C1 segment of cervical spinal cord (tissue), 14 donors: ENCODE measurements at places on chromosomes 2 and 18.

GRCh38 chr2:24930768-24931167 lies 10.7 kb upstream of the ADCY3 start:
- no peak for DNase-seq

GRCh38 chr18:73245345-73245744 lies 377.6 kb upstream of the NETO1 start:
- DNase-seq = no peak

- DNase-seq = no peak
These were observed 153.6 kb downstream of the MTCL1 start for GRCh38 chr18:8858888-8859511.

DNA sequence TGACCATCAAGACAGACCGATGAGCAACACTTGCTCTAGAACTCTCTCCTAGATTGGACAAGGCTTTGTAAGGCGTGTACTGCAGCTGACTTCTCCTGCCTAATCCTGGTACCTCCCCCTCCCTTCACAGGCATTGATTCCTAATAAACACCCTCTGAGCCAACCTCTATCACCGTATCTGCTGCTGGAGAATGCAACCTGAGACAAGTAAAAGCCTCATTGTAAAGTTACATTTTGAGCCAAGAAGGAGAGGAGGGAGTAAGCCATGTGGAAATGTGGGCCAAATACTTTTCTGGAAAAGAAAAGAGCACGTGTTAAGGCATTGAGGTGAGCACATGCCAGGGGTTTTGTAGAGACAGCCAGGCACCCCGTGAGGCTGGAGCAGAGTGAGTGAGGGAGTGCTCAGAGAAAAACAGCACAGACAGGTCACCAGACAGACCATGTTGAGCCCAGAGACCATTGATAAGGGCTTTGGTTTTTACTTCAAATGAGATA lies 2.6 kb upstream of the WDFY1 start:
- DNase-seq = no peak

- DNase-seq = no peak
These were observed 264.0 kb downstream of the SUCLG1 start for GRCh38 chr2:84194949-84195644.

DNA sequence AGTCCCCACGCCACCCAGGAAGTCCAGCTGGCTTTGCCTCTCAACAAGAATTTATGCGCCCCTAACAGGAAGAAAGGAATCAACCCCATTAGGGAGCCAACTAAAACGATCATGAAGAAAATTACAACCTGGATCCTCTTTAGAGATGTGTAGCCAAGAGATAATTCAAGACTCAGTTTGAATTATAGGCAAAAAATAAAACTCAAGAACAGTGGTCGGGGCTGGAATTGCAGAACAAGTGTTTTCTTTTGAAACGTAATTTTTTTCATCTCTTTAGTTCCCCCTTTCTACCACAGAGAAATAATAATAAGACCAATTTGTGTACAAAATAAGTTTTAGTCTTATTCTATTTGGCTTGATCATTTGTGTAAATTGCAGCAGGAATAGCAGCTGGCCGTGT lies 22.4 kb downstream of the PDCD1 start:
- no peak for DNase-seq

DNA sequence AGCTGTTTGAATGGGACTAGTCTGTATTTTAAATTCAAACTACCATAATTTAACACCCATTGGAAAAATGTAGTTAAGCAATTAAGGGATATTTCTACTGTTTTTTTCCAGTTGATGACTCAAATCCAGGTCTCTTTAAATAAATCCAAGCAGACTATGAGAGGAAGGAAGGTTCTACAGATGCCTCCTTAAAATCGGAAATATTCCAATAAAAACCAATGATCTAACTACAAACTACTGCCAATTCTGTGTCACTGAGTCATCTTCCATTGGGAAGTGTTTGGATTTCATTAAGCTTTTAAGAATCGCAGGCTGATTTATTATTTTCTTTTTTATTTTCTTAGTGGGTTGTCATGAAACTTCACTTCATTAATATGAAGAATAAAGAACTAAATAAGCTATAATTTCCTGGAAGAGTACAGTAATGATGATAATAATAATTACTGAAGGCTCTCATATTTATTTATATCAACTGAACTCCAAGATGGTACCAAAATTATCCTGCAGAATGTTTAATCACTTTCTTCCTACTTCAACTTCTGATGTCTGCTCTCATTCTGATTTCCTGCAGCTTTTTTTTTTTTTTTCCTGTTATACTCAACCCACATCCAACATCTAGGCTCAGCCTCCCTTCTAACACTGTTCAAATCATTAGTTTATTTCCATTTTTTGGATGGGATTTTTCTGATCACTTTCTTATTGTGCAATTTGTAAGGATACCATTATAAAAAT lies 166.3 kb upstream of the FN1 start:
- DNase-seq = no peak

GRCh38 chr18:69574401-69574800 lies 173.7 kb downstream of the DOK6 start:
- no peak for DNase-seq

DNA sequence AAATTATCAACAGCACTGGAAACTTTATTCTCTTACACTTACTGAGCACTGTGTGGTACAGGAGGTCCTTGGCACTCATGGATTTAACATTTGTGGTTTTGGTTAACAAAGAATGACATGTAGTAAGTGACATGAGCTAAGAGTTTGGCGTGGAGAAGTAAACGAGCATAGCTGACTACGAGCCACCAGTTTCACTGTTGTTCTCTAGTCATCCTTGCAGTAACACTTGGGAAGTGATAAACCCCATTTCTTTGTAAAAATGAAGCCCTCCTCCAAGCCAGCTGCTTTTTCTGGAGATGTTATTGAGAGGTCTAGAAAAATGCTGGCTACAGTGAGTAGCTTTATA lies 32.7 kb downstream of the QPCT start:
- DNase-seq = no peak

GRCh38 chr2:190836767-190837166 lies 43.9 kb upstream of the GLS start:
- no peak for DNase-seq

DNA sequence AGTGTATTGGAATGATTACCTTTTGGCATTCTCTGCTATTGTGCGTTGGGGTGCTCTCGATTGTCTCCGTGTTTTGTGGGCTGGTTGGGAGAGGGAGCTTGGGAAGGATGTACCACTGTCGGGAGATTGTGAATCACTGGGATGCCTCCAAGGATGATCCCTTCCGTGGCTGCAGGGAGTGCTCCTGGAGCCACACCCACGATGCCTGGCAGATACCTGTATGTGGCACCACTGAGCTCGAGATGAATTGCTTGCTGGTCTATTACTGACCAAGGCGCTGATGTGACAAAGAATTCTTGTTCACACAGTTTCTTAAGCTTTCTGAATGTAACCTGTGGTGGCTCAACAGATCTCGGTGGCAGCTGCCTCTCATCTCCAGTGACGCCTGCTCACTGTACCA lies 159.7 kb upstream of the LHCGR start:
- DNase-seq = no peak

- DNase-seq = no peak
These were observed 15.9 kb upstream of the C1QL2 start for GRCh38 chr2:119174216-119174992.

DNA sequence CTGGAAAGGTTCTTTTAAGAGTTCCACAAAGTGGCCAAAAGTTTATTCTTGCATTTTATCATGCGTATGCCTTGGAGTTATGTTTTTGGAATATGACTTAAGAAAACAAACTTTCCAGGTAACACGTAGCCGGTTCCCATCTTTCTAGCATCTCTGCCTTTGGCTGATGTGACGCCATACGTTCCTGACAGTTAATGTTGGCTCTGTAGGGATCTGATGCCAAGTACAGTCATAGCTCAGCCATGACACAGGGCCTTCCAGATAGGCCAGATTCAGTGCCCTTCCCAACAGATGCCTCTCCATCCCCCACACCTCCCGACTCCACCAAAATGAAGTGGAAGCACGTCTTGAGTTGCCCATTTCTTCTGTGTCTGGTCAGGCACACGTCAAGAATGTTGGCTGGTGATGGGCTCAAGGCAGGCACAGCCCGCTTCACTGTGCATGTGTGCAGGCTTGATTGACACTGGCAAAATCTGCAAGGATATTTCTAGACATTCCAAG lies 51.0 kb upstream of the THOC1 start:
- DNase-seq = no peak

DNA sequence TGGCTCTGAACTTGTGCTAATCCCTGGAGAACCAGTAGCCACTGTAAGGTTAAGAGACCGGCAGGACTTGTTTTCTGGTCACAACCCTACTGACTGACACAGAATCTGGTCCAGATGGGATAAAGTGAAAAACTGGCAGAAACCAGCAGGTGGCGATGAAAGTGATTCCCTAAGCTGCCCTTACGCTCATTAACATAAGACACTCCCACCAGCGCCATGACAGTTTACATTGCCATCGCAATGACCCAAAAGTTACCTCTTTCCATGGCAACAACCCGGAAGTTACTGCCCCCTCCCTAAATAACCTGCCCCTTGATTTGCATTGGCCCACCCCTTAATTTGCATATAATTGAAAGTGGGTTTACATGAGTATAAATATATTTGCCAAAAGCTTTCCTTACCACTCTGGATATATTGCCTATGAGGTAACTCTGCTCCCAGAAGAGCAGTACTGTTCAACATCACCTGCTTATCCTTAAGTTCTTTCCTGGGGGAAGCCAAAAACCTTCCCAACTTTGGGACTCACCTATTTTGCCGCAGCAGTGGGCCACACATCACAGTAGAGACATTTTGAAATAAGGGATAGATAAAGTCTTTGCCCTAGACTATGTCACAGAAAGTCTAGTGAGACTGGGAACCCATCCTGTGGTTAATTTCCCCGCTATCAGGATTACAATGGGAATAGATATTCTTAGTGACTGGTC lies 35.8 kb upstream of the AFF3 start:
- DNase-seq = no peak

DNA sequence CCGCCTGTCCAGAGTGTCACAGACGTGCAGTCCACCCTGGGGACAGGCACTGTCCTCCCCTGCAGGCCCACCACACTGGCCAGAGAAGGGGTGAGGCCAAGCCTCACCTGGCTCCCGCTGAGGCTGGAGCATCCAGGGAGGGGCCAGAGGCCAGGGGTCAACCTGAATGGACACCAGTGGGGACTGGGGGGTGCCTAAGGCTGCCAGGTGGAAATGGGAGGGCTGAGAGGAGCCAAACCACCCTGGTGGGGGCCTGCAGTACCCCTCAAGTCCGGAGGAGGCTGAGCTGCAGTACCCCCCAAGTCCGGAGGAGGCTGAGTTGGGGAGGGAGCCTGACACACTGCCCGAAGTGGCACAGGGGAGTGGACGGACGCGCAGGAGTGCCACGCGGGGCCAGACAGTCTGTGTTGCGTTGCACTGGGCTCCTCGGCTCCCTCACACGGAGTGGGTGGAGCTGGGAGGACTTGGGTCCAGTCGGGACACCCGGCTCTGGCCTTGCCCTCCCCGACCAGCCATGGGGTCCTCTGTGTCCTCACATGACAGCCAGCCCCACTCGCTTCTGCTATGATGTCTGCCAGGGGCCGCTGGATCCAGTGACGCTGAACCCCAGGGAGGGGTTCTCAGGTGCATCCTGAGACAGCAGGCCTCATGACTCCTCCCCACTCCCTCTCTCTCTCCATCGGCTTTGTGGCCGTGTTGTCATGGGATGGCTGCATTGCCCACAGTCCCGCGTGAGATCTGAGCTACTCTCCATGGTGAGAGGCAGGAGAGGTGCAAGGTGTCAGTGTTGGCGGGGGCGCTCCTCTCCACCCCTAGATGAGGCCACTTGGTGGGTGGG lies 22.3 kb upstream of the GPC1 start:
- no peak for DNase-seq

- no peak for DNase-seq
These were observed 97.1 kb downstream of the INHBB start for GRCh38 chr2:120442923-120443571.

GRCh38 chr2:65790676-65790935 lies 358.2 kb upstream of the SPRED2 start:
- DNase-seq = no peak

DNA sequence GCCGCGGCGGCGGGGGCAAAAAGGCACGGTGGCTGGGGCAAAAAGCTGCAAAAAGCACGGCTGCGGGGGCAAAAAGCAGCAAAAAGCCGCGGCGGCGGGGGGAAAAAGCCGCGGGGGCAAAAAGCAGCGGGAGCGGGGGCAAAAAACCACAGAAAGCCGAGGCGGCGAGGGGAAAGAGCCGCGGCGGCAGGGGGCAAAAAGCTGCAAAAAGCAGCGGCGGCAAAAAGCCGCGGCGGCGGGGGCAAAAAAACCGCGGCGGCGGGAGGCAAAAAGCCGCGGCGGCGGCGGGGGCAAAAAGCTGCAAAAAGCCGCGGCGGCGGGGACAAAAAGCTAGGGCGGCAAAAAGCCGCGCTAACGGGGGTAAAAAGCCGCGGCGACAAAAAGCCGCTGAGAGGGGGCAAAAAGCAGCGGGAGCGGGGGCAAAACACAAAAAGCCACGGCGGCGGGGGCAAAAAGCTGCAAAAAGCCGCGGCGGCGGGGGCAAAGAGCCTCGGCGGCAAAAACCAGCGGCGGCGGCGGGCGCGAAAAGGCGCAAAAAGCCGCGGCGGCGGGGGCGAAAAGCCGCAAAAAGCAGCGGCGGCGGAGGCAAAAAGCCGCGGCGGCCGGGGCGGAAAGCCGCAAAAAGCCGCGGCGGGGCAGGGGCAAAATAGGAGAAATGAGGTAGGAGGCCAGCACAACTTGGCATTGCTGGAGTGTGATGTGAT lies 123.4 kb downstream of the ANKRD30BL start:
- DNase-seq = no peak

DNA sequence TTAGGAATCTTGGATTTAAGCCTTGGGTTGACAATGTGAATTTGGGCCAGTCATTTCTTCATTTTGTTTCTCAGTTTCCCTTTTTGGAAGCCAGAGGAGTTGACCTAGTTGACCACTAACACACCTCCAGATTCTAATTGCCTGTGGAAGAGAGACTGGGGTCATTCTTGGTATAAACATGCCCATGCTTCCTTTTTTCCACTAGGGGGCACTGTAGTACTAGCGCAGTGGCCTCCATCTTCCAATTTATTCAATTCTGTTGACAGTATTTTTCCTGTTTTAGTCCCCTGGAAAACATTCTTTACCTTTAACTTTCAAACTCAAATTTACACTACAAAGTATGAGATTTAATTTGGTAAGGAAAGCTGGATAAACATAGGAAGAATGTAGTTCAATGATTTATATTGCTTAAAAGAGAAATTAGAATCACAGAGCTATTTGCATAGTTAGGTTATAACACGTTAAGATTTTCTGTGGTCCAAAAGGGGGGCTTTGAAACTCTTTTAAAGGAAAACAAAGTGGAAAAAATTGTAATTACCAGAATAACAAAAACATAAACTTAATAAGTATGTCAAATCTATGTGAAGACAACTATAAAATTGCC lies 57.5 kb upstream of the AGPS start:
- no peak for DNase-seq
